ENCODE measurements at places on chromosomes 3 and 15. TPM values are rescaled to one million over a fixed set of nuclear protein-coding genes. Genes with fewer than 3 reads are reported as not detected.

The HYAL1 gene
- total RNA-seq: 6.1 TPM

- H3K27me3 ChIP-seq: no peaks in the 10 kb centered on the region
- DNase-seq: peak; percentile 75
- no peaks in the 10 kb centered on the region for H3K36me3 ChIP-seq
- H3K27ac ChIP-seq: no peak within 1 kb of the TSS
- H3K4me3 ChIP-seq: peak within 1 kb of the TSS; percentile 44
- H3K4me1 ChIP-seq: peaks cover 12% of the 10 kb centered on the region
Measured at GRCh38 chr15:56464893-56465520, at the start of gene MNS1. Gene MNS1, minus strand, starts transcription at chr15:56465137. Its CDS starts 165 bp downstream, at chr15:56464972.

The RPL29 gene
- 1,880 TPM for total RNA-seq

The PRSS50 gene
- not detected for total RNA-seq

The STXBP5L gene
- total RNA-seq: not detected

The CYP8B1 gene
- total RNA-seq: 0.12 TPM

DNA sequence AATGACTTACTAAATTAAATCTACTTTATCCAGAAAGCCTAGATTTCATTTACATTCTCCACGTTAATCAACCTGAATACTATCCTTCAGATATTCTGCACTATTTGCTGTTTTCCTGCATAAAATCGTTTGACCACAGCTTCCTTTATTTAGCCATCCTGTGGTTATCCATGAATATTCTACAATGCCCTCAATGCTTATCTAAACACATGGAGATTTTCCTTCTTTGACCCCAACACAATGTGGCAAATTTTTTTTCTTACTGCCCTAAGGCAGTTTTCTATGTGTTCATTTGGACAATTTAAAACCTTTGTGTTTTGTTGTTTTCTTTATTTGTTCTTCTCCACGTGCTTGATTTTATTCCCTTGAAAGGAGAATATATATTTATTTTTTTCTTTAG, 495.5 kb upstream of the ROBO1 start:
- H3K36me3 ChIP-seq: no peaks in the 10 kb centered on the region
- H3K4me3 ChIP-seq: no peak overlapping the region
- no peaks in the 10 kb centered on the region for H3K4me1 ChIP-seq
- no peak for DNase-seq
- H3K27me3 ChIP-seq: no peaks in the 10 kb centered on the region

GRCh38 chr3:126515066-126515706, 2.4 kb downstream of the UROC1 start:
- no peaks in the 10 kb centered on the region for H3K36me3 ChIP-seq
- H3K4me1 ChIP-seq: no peaks in the 10 kb centered on the region
- no peak for DNase-seq
- no peak overlapping the region for H3K27ac ChIP-seq
- no peak overlapping the region for H3K4me3 ChIP-seq

- no peak for DNase-seq
- no peak overlapping the region for H3K4me3 ChIP-seq
- no peaks in the 10 kb centered on the region for H3K4me1 ChIP-seq
- 0 out of 2 replicates have a peak, but pooled peaks cover 6% of the 10 kb centered on the region for H3K27me3 ChIP-seq
- no peaks in the 10 kb centered on the region for H3K36me3 ChIP-seq
- H3K27ac ChIP-seq: no peak overlapping the region
Measured at GRCh38 chr3:4497843-4498324, 4.7 kb downstream of the ITPR1 start.

The KCNMB3 gene
- total RNA-seq: not detected

The ALDH1A3 gene
- 248 TPM for total RNA-seq

The ABHD17C gene
- total RNA-seq: 27.9 TPM

The LYZL4 gene
- total RNA-seq: not detected

DNA sequence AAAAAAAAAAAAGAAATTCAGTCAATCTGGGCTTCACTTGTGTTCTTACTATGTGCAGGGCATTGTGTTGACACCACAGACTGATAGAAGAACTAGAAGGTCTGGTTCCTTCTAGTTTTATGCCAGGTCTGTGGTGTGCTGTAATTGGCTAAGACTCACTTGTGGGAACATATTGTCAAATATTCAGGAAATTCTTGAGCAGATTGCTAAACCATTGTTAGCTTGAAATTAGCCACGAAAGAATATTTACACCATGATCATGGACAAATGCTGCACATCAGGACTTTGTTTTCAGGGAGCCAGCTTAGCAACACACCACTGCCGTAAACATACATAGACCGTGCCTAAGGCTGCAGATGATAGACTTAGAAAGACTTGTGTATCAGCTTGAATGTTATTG, 74.6 kb downstream of the GTPBP8 start:
- H3K36me3 ChIP-seq: no peaks in the 10 kb centered on the region
- H3K4me1 ChIP-seq: no peaks in the 10 kb centered on the region
- no peak overlapping the region for H3K27ac ChIP-seq

The FBXO40 gene
- total RNA-seq: not detected

DNA sequence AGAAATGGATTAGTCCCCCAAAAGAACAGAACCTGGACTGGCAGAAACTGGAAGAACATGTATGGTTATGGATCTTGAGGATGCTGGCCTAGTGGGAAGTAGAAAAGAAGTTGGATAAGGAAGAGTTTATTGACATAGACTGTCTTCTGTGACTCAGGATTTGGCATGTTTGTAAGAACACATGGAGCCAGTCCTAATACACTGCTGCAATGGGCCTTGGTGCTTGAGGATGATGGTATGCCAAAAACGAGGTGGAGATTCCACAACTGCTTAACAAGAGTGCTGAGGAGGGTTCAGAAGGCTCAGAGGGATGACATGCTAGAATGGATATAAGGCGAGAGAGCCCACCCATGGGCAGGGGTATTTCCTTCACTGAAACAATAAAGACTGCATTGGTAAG, 22.4 kb downstream of the LZTFL1 start:
- H3K4me3 ChIP-seq: no peak overlapping the region
- H3K27me3 ChIP-seq: no peaks in the 10 kb centered on the region
- H3K36me3 ChIP-seq: no peaks in the 10 kb centered on the region
- DNase-seq: no peak

GRCh38 chr15:62712455-62712839, 330.1 kb upstream of the TPM1 start:
- DNase-seq: no peak
- H3K4me1 ChIP-seq: no peaks in the 10 kb centered on the region
- H3K36me3 ChIP-seq: no peaks in the 10 kb centered on the region
- H3K4me3 ChIP-seq: no peak overlapping the region
- no peaks in the 10 kb centered on the region for H3K27me3 ChIP-seq
- no peak overlapping the region for H3K27ac ChIP-seq

DNA sequence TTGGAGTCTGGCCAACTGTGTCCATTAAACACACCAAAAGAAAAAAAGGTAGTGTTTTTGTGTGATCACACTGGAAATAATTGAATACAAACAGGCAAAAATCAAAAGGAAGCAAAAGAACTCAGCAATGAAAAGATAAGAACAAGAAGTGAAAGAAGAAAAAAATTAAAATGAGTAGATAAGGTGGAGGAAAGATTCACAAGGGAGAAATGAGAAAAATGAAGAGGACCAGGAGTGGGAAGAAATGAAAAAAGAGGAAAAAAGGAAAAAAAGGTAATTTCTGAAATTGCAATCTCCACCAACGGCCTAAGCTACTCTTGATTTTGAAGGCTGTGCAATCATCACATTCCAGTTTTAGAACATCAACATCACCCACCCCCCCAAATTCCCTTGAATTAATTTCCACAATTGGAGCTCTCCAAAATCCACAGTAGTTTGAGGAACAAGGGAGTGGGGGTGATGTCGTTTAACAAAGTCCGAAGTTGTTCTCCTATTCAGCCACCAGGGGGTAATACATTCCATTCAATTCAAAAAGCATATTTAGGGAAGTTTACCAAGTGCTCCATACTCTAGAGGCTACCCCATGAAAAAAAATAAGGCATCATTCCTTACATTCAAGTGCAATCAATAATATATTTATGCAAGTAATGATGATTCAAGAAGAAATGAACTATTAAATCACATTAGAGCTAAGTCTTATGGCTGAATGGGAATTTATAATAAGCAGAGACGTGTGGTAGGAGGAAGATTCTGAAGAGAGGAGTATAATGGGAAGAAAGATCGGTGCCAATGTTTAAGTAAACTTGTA, 37.4 kb downstream of the ZNF860 start:
- H3K27me3 ChIP-seq: no peaks in the 10 kb centered on the region
- H3K4me3 ChIP-seq: no peak overlapping the region
- H3K27ac ChIP-seq: no peak overlapping the region
- peak; percentile 54 for DNase-seq

The CYP1A1 gene
- total RNA-seq: 1.5 TPM

GRCh38 chr3:128394033-128394432, 72.7 kb downstream of the DNAJB8 start:
- H3K4me1 ChIP-seq: no peaks in the 10 kb centered on the region
- no peak overlapping the region for H3K27ac ChIP-seq
- no peak for DNase-seq
- H3K27me3 ChIP-seq: no peaks in the 10 kb centered on the region

Measured in HCT116 (cell line).